Astrocyte (in vitro differentiated cells and primary cell): ENCODE measurements at places on chromosomes 3 and 15. TPM values are rescaled to one million over a fixed set of nuclear protein-coding genes. Genes with fewer than 3 reads are reported as not detected.

DNA sequence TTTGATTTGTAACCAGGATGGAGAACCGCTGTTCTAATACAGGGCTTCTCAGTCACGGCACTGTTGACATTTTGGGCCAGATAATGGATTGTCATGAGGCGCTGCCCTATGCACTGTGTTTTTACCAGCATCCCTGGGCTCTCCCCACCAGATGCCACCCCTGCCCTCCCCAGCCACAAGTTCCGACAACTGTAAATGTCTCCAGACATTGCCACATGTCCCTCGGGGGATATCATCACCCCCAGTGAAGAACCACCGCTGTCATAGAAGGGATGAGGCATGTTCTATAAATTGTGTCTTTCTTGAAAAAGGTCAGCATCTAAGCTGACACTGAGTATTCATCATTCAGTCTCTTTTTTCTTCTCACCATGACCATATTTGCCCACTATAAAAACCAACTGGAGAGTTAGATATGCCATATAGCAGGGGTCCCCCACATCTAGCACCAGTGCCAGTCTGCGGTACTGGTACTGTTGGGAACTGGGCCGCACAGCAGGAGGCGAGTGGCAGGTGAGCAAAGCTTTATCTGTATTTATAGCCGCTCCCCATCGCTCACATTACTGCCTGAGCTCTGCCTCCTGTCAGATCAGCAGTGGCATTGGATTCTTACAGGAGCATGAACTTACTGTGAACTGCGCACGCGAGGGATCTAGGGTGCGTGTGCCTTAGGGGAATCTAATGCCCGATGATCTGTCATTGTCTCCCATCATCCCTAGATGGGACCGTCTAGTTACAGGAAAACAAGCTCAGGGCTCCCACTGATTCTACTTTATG, 260.5 kb upstream of the ST8SIA2 start:
- peaks cover 2% of the 10 kb centered on the region for H3K4me1 ChIP-seq
- no peaks in the 10 kb centered on the region for H3K36me3 ChIP-seq
- DNase-seq: no peak
- no peaks in the 10 kb centered on the region for H3K27me3 ChIP-seq
- H3K27ac ChIP-seq: no peak overlapping the region

Gene RARB
- total RNA-seq: 0.27 and 0.29 TPM in 2 replicates

- no peak overlapping the region for H3K27ac ChIP-seq
- no peak overlapping the region for H3K4me3 ChIP-seq
- no peaks in the 10 kb centered on the region for H3K4me1 ChIP-seq
- H3K27me3 ChIP-seq: no peaks in the 10 kb centered on the region
- no peak for DNase-seq
Measured at GRCh38 chr3:112124907-112125607, 8.0 kb downstream of the GCSAM start.

Gene CDCP1
- 4.2 and 6.8 TPM in 2 replicates for total RNA-seq

GRCh38 chr15:88440021-88440420, 27.2 kb downstream of the MRPL46 start:
- H3K36me3 ChIP-seq: no peaks in the 10 kb centered on the region
- peaks cover 16% of the 10 kb centered on the region for H3K4me1 ChIP-seq
- no peak overlapping the region for H3K27ac ChIP-seq
- no peak overlapping the region for H3K4me3 ChIP-seq
- peak; percentile 93 for DNase-seq
- no peaks in the 10 kb centered on the region for H3K27me3 ChIP-seq

Gene HDGFL3
- 72.9 and 91.9 TPM in 2 replicates for total RNA-seq

DNA sequence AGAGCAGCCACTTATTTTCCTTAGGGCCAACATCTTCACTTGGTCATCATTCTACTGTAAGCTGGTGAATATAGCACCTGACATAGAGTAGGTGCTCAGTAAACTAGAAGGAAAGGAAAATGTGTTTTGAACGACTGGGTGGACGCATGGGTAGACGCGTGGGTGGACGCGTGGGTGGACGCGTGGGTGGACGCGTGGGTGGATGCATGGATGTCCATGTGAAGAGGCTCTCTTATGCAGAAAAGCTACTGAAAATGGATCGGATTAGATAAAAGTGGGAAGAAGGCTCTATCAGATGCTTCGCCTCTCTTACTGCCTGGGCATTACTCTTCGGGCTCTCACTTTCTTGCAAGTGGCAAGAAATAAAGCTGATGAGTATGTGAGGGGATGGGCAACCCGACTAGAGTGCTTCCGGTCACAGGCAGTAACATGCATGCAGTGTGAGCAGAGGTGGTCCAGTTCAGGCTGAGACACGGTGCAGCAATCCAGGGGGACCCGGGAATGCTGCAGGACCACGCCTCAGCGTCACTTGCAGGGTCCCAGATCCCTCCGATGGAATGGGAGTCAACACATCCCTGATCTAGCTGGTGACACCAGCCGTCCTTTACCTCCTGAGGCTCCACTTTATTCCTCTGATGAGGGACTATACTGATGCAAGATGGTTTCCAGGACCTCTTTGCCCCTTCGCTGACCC, 138.0 kb upstream of the MEF2A start:
- H3K4me1 ChIP-seq: peaks cover 19% of the 10 kb centered on the region
- no peaks in the 10 kb centered on the region for H3K36me3 ChIP-seq
- H3K4me3 ChIP-seq: no peak overlapping the region
- no peak overlapping the region for H3K27ac ChIP-seq
- H3K27me3 ChIP-seq: no peaks in the 10 kb centered on the region
- no peak for DNase-seq

GRCh38 chr3:188299068-188299467, 145.1 kb downstream of the LPP start:
- DNase-seq: no peak
- peaks cover 57% of the 10 kb centered on the region for H3K4me1 ChIP-seq
- H3K27me3 ChIP-seq: no peaks in the 10 kb centered on the region
- peaks cover 6% of the 10 kb centered on the region for H3K36me3 ChIP-seq
- H3K27ac ChIP-seq: no peak overlapping the region

- no peaks in the 10 kb centered on the region for H3K36me3 ChIP-seq
- no peak for DNase-seq
- H3K4me3 ChIP-seq: no peak overlapping the region
- H3K4me1 ChIP-seq: peaks cover 6% of the 10 kb centered on the region
- H3K27me3 ChIP-seq: no peaks in the 10 kb centered on the region
Measured at GRCh38 chr3:194547042-194547441, 60.2 kb upstream of the ATP13A3 start.

DNA sequence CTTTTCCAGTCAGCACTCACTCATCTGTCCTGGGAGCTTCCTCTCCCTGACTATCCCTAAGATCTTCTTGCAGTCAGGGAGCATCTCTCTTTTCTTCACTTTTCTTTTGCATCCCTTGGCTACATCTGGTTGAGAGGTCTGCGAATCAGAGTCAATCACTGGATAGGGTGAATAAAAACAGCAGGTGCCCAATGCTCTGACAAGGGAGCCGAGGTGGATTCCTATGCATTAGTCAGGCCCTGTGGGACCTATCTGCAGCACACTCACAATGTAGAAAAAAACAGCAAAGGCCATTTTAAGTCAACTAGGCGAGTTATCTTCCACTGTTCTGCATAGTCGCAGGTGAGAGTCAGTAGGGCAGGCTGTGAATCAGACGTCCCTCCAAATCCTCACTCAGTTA, 35.5 kb downstream of the DZIP1L start:
- no peaks in the 10 kb centered on the region for H3K27me3 ChIP-seq
- H3K36me3 ChIP-seq: peaks cover 17% of the 10 kb centered on the region
- no peak overlapping the region for H3K4me3 ChIP-seq
- peak overlapping the region; percentile 52 for H3K27ac ChIP-seq

Gene SMCO1
- not detected in 2 replicates for total RNA-seq

GRCh38 chr3:120072867-120073525, 21.3 kb downstream of the GSK3B start:
- DNase-seq: no peak
- H3K27ac ChIP-seq: no peak overlapping the region
- H3K36me3 ChIP-seq: no peaks in the 10 kb centered on the region
- no peaks in the 10 kb centered on the region for H3K27me3 ChIP-seq
- no peaks in the 10 kb centered on the region for H3K4me1 ChIP-seq

DNA sequence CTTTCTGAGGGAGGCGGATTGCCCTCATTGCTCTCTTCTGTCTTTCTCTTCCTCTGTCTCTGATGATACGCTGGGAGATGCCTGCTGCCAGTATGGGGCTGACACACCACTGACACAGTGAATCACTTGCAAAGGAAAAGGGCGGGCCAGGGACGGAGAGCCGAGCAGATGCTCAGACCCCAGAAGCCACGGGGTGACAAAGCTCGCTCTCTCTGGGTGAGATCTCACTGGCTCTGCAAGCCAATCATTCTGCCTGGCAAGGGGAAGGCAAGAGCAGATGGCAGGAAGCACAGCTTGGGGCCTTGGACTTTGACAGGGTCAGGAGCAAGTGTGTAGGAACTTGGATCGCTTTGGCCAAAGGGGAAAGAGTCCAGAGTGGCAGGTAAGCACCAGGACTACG, 198.7 kb downstream of the NTRK3 start:
- no peaks in the 10 kb centered on the region for H3K36me3 ChIP-seq
- no peaks in the 10 kb centered on the region for H3K4me1 ChIP-seq
- no peak overlapping the region for H3K27ac ChIP-seq
- DNase-seq: no peak
- H3K4me3 ChIP-seq: no peak overlapping the region

DNA sequence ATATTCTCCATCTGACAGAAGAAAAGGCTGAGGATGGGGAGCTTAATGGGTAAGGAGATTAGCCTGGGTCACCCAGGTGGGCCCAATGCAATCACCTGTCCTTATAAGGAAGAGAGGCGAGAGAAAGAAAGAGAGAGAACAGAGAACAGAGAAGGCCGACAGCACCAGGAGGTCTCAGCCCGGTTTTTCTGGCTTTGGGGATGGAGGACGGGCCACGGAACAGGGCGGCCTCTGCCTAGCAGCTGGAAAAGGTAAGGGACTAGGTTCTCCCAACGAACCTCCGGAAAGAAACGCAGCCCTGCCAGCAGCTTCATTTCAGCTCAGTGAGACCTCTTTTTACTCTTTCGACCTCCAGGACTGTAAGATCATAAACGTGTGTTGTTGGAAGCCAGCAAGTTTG, 196.0 kb upstream of the LYSMD4 start:
- peaks cover 10% of the 10 kb centered on the region for H3K4me1 ChIP-seq
- peaks cover 2% of the 10 kb centered on the region for H3K27me3 ChIP-seq
- no peak overlapping the region for H3K4me3 ChIP-seq
- no peak for DNase-seq
- no peaks in the 10 kb centered on the region for H3K36me3 ChIP-seq
- no peak overlapping the region for H3K27ac ChIP-seq

DNA sequence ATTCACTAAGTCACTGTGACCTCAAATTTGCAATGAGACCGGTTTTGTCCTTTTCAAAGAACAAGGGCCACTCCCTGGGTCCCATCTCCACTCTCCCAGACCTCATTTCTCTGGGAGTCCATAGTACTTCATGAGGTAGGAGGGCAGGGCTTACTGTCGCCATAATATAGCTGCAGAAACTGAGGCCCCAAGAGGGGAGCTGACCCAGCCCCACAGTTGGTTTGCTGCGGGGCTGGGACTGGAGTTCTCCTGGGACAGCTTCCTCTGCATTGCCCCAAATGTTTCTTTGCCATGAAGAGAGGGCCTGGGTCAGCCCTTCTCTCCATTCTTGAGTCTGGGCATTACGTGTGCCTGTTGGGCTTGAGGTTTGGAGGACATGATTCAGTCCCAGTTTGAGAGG, 60.1 kb downstream of the ITGA11 start:
- peaks cover 6% of the 10 kb centered on the region for H3K36me3 ChIP-seq
- peak overlapping the region; percentile 35 for H3K27ac ChIP-seq
- H3K4me1 ChIP-seq: peaks cover 19% of the 10 kb centered on the region

DNA sequence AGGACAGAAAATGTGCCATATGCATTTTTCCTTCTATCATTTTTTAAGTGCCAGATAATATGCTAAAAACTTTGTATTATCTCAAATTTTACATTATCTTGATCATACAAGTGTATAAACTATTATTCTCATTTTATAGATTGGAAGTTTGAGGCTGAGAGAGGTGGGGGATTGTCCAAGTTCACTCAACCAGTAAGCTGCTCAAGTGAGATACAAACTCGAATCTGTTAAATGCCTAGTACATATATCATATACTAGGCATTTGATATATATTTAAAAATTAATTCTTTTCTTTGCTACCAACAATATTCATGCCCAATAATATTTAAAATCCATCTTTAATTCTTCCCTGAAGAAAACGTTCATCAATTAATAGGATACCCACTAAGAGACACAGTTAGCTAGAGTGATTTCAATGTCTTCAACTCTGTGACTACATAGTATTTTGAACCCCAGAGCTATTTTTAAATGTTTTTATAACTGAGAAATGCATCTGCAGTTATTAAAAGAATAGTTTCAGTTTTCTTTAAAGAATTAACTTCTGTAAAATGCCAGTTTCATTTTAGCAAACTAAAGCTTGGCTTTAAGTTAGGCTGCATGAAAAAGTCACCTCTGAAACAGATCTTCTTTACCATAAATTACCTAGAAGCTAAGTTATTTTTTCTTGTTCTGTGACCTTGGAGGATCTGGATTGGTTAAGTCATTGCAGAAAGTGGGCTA, 40.4 kb downstream of the IQCB1 start:
- H3K4me1 ChIP-seq: no peaks in the 10 kb centered on the region
- no peaks in the 10 kb centered on the region for H3K27me3 ChIP-seq
- no peak overlapping the region for H3K27ac ChIP-seq
- peaks cover 3% of the 10 kb centered on the region for H3K36me3 ChIP-seq
- no peak overlapping the region for H3K4me3 ChIP-seq

Gene RBMS3
- total RNA-seq: 32.3 and 33.0 TPM in 2 replicates

- no peak for DNase-seq
- no peak overlapping the region for H3K27ac ChIP-seq
- no peaks in the 10 kb centered on the region for H3K27me3 ChIP-seq
- H3K36me3 ChIP-seq: no peaks in the 10 kb centered on the region
- no peak overlapping the region for H3K4me3 ChIP-seq
Measured at GRCh38 chr15:77712438-77712837, 79.7 kb upstream of the LINGO1 start.

DNA sequence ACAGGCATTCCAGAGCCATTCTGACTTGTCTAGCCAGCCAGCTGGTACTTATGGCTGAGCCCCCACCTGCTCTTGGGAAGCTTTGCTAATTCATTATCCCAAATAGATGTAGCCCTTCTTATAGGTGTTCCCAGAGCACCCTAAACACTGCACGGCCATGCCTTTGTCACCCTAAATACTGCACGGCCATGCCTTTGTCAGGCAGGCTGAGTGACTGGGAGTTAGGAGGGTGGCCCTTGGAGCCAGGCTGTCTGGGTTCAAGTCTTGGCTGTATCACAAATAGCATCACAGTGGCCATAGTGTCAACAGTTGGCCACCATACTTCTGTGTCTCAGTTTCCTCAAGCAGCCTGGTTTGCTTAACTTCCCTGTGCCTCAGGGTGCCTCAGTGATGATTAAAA, 292.3 kb downstream of the ADAMTS17 start:
- DNase-seq: no peak
- H3K27ac ChIP-seq: no peak overlapping the region

GRCh38 chr3:55440104-55440708, 46.9 kb downstream of the WNT5A start:
- H3K4me3 ChIP-seq: no peak overlapping the region
- no peaks in the 10 kb centered on the region for H3K36me3 ChIP-seq
- H3K4me1 ChIP-seq: no peaks in the 10 kb centered on the region
- H3K27me3 ChIP-seq: no peaks in the 10 kb centered on the region
- no peak overlapping the region for H3K27ac ChIP-seq

Gene PRSS50
- total RNA-seq: not detected in 2 replicates
